ENCODE measurements at places on chromosomes 13 and 19.

DNA sequence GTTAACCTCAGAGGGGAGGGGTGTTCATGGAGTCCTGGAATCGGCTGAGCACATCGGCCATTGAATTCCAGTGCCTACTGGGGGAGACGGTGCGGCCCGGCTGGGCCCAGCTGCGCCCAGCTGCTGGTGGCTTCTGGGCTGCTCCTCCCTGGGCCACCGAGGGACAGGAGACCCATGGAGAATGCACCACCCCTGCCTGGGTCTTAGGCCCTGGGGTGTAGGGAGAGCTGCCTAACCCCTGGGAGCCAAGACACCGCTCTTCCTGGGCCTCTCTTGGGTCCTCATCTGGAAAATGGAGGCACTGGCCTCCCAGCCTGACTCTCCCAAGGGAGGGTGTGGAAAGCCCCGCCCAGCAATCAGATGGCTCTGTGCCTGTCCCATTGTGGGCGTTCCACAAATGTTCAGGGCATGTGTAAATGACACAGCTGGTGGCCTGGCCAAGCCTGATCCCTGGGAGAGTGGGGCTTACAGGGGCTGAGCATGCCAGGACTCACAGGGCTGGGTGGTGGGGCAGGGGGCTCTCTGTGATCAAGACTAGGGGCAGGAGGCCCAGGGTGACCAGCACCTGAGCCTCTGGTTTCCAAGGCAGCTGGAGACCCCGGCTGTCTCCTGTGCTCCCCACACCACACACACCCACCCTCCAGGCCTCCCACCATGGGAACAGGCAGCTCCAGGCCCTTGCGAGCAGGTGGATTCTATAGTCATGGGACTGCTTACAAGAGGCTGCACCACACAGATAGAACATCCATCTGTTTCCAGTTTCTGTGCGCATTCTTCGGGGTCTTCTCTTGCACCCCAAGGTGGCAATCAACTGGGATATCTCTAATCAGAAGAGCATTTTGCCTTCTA lies 150.9 kb downstream of the URI1 start:
- DNase-seq: no peak

- DNase-seq: no peak
These were observed 18.5 kb downstream of the PPP1R12C start for GRCh38 chr19:55098716-55099556.

GRCh38 chr19:1118999-1119398 lies 15.2 kb downstream of the GPX4 start:
- no peak for DNase-seq

DNA sequence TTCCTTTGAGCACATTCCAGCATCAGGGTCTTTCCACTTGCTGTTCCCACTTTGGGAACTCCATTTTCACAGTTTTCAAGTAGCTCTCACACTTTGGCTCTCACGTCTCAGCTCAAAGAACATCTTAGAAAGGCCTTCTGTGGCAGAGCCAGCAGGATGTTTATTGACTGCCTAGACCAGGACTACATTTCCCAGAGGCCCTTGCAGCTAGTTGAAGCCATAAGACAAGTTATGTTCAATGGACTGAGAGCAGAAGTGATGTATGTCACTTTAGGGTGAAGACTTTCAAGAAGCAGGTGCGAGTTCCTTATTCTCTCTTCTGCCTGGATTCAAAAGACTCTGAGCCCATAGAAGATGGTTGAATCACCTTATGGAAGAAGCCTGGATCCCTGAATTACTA lies 4.3 kb upstream of the HAUS5 start:
- no peak for DNase-seq

DNA sequence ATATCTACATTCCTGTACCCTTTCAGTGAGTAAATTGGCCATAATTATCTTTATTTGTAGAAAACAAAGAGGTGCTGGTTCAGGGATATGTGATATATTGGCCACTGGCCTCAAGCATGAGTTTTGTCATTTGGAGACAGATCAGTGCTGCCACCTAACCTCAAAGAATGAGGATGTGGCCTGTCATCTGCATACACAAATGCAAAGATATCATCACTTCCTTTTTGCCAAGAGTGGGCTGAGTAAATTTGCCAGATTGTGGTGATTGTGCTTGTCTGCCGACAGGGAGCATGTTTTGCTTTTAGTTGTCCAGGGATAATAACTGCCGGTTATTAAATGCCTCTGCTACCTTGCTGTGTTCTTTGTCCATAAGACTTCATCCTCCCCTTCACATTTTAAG lies 44.2 kb downstream of the WASF3 start:
- no peak for DNase-seq

- no peak for DNase-seq
These were observed 387.5 kb downstream of the LMO7 start for GRCh38 chr13:76023652-76024051.

- no peak for DNase-seq
These were observed 57.4 kb downstream of the PRR20E start for GRCh38 chr13:57224414-57224813.

DNA sequence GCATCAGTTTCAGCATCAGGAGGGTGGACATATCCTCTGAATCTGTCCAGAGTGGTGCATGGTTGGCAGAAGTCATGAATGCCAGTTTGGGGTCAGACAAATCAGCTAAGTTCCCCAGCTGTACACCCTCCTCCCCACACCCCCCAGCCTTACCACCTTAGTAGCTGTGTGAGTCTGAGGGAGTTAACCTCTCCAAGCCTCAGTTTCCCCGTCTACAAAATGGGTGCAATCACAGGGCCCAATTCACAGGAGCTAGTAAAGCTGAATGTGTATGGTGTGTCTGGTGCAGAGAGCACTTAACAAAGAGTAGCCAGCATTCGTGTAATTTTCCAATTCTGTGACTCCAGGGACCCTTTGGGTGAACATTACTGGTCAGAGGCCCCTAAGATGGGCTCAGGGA lies 13.4 kb upstream of the ZNF358 start:
- DNase-seq: no peak

GRCh38 chr13:94902722-94903407 lies 190.5 kb upstream of the SOX21 start:
- DNase-seq: no peak

DNA sequence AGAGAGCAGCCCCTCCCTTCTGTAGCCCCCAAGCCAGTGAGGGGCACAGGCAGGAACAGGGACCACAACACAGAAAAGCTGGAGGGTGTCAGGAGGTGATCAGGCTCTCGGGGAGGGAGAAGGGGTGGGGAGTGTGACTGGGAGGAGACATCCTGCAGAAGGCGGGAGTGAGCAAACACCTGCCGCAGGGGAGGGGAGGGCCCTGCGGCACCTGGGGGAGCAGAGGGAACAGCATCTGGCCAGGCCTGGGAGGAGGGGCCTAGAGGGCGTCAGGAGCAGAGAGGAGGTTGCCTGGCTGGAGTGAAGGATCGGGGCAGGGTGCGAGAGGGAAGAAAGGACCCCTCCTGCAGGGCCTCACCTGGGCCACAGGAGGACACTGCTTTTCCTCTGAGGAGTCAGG lies 4.2 kb downstream of the KLK3 start:
- no peak for DNase-seq

Measured in activated CD4-positive, alpha-beta T cell treated with anti-CD3 and anti-CD28 coated beads, Interleukin-2, amount 50 U/mL, for 24 hours (primary cell).